ENCODE measurements at places on chromosomes 4 and X.

DNA sequence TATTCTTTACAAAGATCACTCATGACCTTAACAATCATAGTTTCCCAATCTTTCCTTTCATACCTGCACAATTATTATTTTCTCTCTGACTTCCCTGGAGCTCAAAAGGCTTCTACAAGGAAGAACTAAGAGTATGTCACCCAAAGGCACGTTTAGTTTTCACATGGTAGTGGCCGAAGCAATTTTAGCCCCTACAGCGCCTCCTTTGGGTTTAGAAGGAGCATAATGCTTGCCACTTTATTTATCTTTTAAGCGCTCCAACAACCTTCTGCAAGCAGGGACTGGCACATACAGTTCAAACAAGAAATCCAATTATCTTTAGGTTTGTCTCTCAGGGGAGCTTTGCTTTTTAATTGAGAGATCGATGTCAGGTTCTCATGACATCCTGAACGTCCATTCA is 42.0 kb upstream of the IGSF1 start:
- DNase-seq: no peak

DNA sequence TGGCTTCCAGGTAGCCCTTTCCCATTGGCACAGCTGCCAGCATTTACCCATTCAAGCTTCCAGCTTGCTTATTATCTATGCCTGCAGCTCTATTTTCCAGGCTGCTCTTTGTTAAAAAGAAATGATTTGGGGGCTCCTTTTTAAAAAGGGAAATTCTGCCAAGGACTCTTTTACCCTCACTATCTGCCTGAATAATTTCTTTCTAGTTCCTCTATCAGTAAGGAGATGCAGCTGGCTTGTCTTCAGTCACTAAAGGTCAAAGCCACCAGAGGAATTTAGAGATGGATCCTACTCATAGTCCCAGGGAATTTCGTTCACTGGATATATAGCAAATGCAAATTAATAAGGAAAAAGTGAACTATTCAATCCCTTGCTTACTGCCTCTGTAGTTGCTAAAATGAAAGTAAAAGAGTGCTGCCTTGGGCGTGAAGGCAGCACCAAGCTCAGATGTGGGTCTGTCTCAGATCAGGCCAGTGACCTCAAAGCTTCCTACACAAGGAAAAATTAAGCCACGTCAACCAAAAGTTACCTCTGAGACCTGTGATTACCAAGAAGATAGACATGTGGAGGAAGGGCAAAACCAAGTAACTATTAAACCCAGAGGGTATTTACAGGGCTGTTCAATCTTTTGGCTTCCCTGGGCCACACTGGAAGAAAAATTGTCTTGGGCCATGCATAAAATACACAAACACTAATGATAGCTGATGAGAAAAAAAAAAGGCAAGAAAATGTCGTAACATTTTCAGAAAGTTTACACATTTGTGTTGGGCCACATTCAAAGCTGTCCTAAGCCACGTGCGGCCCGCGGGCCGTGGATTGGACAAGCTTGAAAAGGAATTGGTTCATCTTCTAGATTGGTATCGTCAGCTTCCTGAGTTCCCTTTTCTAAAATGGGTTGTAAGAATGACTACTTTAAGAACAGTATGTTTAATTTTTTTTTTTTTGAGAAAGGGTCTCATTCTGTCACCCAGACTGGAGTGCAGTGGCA is 5.3 kb downstream of the ARSF start:
- DNase-seq: no peak

DNA sequence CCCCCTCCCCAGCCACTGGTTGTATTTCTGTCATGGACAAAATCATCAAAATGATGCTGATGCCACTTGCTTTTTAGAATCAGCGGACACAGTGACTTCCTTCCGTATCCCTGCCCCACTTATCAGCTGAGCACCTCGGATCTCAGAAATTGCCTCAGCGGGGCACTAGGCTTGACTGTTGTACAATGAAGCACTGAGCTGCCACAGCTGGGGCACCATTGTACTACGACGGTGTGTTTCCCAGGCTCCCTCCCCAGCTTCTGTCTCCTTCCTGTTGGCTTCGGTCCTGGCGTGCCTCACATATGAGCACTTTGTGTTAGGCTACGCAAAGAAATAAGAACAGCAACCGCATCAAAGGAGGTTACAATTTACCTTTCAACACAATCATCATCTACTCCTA is 82.4 kb downstream of the F11 start:
- no peak for DNase-seq

GRCh38 chrX:10420134-10420533 is 200.3 kb downstream of the MID1 start:
- no peak for DNase-seq
